Epithelial cell of esophagus (primary cell): ENCODE measurements at places on chromosomes 3 and 15.

DNA sequence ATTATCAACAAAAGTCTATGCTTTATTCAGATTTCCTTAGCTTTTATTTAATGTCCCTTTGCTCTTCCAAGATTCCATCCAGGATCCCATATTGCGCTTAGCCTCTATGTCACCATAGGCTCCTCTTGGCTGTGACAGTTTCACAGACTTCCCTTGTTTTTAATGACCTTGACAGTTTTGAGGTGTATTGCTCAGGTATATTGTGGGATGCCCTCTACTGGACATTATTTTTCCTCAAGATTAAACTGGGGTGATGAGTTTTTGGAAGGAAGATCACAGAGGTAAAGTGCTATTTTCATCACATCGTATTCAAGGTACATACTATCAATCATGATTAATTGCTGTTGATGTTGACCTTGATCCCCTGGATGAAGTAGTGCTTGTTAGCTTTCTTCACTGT lies 99.1 kb upstream of the SMAD3 start:
- peak; percentile 38 for DNase-seq

- DNase-seq = no peak
These were observed 26.9 kb downstream of the TRIM69 start for GRCh38 chr15:44763187-44763586.

DNA sequence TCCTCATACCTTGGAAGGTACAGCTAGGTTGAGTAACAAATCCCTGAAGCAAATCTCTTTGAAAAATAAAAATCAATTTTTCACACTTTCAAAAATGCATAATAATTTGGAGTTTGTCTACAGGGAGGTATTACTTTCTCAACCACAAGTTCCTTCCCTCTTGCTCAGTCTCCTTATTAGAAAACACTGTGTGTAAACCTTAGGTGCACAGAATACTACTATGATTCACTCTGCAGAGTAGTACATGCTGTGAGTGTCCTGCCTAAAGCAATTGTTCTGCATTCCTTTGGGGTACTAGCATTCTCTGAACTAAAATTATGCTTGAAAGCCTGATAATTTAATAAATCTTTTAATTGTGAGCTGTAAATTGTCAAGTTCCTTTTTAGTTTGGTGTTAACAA lies 115.9 kb upstream of the EPHA3 start:
- peak; percentile 73 for DNase-seq

DNA sequence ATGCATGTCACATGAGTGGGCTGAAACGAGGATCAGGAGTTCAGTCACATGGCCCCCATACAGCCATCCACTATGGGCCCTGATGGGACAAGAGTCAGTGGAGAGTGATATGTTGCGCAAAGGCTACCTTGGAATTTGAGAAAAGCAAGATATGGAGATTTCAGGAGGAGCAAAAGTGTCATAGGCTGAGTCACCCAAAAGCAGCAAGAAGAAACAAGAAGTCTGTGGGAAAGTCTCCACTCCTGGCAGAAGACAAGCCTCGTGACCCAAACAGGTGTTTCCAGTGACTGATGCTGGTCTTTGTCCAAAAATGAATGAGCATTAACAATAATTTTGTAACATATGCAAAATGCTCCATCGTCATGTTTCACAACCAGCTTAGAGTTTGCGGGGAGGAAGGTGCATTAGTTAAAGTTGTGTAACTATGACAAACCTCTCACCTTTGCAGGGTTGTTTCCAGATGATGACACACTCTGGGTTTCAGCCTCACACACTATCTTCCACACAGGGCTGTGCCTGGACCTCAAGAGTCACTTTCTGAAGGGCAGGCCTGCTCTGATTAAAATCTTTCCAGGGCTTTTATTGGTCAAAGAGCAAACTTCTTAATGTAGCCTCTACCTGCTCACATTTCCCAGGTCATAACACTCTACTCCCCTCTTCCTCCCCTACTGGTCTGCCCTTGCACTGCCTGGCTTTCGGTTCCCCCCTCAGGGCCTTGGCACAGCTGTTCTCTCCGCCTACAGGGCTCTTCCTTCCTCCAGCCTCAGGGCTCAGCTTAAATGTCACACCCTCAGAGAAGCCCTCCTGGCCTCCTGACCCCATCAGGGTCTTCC lies 3.9 kb upstream of the DNASE1L3 start:
- peak; percentile 99 for DNase-seq

DNA sequence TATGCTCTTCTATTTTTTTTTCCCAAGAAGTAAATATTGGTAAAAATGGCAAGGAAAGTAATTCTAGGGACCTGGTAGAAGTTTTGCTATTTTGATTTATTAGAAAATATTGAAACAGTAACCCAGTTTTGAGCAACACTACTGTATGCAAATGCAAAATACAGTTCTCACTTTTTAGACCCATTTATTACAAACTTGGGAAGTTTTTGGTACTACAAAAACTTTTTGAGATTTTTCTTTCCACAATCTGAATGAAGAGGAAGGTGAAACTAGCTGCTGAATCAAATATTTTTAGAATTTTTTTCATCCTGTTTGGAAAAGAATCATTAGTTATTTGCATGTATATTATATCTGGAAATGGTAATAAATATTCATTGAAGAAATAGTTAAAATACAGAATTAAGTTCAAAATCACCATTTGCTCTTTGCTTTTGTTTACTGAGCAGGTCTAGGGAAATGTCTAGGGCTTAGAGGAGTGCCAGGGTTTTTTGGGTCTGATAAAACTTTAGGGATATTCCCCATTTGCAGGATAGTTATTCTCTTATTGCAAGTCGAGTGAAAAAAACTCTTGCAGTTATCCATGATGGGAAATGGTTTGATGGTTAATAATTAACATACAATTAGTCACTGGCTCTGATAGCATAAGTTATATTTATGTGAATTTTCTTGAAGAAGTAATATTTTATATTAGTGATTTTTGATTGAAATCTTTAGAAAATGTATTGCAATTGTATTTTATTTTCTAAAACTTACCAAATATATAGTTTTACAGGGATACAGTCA lies 47.0 kb downstream of the TCF12 start:
- DNase-seq = no peak

DNA sequence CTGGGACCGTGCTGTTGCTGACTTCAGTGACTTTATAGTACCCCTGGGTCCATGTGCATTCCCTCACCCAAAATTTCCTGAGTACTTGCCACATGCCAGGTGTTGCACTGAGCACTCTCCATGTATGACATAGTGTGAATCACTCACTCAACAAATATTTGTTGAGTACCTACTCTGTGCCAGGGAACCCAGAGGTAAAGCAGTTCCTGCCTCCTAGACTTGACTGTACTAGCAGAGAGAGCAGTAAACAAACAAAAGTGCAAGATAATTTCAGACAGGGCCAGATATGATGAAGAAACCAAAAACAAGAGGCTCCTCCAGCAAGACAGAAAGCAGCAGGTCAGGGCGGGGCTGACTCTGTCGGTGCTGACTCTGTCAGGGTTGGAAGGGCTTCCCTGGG lies 12.2 kb downstream of the TGM4 start:
- peak; percentile 97 for DNase-seq

DNA sequence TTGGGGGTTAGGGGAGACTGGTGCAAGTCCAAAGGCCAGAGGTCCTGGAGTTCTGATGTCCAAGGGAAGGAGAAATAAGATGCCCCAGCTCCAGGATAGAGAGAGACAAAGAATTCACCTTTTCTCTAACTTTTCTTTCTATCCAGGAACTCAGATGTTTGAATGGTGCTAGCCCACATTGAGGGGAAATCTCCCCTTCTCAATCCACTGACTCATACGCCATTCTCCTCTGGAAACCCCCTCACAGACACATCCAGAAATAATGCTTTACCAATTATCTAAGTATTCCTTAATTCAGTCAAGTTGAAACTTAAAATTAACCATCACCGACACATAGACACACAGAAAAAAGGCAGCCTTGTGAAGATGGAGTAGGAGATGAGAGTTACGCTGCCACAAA lies 1085.2 kb downstream of the NSUN3 start:
- no peak for DNase-seq

- no peak for DNase-seq
These were observed 1333.0 kb downstream of the ROBO1 start for GRCh38 chr3:78434801-78435200.

GRCh38 chr15:22241451-22241850 lies 161.1 kb downstream of the OR4M2 start:
- DNase-seq = no peak
